ENCODE measurements at places on chromosomes 11 and 22.

DNA sequence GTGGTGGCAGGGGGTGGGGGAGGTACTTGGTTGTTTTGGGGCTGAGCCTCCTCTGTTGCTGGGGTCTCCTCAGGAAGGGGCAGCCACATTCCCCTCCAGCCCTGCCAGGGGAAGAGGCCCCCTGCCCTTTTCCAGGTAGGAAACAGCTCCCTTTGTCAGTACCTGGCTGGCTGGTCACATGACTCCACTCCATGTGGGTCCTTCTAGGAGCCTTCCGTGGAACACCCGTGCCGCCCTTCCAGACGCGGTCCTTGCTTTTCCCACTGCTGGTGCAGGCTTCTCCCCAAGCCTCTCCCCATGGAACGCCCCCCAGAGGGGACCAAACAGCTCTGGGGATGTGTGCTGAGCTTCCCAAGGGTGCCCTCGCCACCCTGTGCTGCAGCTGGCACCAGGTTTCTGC lies 19.9 kb downstream of the IFT27 start:
- DNase-seq, result no peak

DNA sequence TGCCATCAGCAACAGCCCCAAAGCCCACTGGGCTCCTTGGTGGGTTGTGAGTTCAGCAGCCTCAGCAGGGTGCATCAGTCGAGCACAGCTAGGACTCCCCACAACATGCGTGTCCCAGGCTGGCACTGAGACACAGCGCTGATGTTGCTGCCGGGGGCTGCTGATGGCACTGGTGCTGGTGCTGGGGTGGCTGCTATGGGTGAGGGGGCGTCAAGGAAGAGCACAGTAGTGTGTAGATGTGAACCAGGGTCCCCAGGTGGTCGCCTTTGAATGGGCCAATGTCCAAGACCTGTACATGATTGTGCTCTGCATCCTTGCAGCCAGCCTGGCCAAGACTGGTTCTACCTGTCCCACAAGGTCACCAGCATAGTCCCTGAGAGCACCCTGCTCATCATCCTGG lies 121.3 kb upstream of the SERPIND1 start:
- DNase-seq, result no peak

- DNase-seq, result no peak
These were observed 87.7 kb downstream of the MORC2 start for GRCh38 chr22:30880847-30881246.

- no peak for DNase-seq
These were observed 54.2 kb downstream of the EXT2 start for GRCh38 chr11:44149651-44150050.

- DNase-seq, result no peak
These were observed 1.2 kb downstream of the CHID1 start for GRCh38 chr11:909406-909805.

DNA sequence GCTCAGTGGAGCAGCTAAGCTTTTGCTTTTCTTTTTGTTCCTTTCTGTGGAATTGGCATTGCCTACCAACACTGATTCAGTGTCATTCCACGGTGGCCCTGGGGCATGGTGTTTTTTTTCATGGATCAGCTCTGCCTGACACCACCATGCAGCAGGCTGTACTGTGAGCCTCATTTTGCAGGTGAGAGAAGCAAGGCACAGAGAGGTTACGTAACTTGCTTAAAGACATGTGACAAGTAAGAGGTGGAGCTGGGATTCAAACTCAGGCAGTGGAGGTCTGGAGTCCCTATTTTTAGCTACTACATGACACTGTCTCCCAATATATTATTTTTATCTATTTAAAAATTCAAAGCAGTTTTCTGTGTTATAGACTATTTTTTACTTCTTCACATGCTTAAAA lies 44.4 kb downstream of the APOL3 start:
- no peak for DNase-seq

Data from right cardiac atrium (tissue), 5 donors.